Tibial nerve (tissue), 4 donors: ENCODE measurements at places on chromosomes 11 and 22.
A peak's percentile ranks its signal among the peaks of the same experiment; 100 is the strongest.

- H3K36me3 ChIP-seq, result peaks cover 23% of the 10 kb centered on the region
- H3K4me3 ChIP-seq, result no peak overlapping the region
- no peaks in the 10 kb centered on the region for H3K27me3 ChIP-seq
- H3K27ac ChIP-seq, result peak overlapping the region; percentile 32
- no peak for DNase-seq
- no peaks in the 10 kb centered on the region for H3K4me1 ChIP-seq
Observed at GRCh38 chr11:47137476-47137875, 39.2 kb downstream of the ARFGAP2 start.

DNA sequence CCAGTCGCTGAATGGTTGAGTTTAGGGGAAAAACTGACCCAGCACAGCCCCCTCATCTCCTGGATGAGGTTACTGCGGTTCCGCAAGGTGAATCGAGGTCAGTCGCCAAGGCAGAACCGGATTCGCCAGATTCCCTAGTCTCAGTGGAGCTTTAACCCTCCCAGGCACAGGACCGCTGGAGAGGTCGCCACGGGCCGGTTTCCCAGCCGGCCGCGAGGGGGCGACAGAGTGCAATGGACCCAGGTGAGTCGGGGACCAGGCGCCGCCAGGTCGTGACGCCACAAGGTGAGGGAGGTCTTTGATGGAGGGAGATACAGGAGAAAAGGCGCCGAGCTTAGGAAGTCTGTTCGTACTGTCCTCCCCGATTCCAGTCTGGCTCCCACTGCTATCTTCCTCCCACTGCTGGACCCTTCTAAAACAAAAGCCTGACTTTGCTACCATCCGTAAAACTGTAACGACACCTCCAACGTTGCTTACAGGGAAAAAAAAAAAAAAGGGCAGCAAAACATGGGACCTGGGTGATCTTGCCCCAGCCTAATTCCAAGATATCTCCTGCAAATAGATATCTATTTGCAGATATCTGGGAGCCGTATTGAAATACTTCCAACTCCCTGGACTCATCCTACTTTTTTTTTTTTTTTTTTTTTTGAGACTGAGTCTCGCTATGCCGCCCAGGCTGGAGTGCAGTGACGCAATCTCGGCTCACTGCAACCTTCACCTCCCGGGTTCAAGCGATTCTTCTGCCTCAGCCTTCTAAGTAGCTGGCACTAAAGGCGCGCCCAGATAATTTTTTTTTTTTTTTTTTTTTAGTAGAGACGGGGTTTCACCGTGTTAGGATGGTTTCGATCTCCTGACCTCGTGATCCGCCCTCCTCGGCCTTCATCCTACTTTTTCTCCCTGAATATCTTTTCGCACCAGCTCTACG, 1.4 kb upstream of the GGA1 start:
- peak overlapping the region; percentile 85 for H3K4me3 ChIP-seq
- DNase-seq, result peak; percentile 78
- peak overlapping the region; percentile 98 for H3K27ac ChIP-seq

DNA sequence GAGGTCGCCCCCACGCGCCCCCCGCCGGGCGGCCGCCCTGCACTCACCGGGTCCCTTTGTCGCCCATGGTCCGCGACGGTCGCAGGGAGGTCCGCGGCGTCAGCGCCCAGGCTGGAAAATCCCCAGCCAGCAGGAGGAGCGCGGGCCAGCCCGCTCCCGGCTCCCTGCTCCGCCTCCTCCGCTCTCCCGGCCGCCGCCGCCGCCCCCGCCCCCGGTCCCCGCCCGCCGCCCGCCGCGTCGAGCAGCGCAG, at the start of gene ARRB1:
TSS of gene ARRB1 (minus strand) at position 121 of the 250 bp plus-strand sequence. CDS start at position 67, 54 bp downstream.
- H3K4me3 ChIP-seq, result peak within 1 kb of the TSS; percentile 62
- H3K27ac ChIP-seq, result peak within 1 kb of the TSS; percentile 91
- H3K27me3 ChIP-seq, result no peaks in the 10 kb centered on the region

DNA sequence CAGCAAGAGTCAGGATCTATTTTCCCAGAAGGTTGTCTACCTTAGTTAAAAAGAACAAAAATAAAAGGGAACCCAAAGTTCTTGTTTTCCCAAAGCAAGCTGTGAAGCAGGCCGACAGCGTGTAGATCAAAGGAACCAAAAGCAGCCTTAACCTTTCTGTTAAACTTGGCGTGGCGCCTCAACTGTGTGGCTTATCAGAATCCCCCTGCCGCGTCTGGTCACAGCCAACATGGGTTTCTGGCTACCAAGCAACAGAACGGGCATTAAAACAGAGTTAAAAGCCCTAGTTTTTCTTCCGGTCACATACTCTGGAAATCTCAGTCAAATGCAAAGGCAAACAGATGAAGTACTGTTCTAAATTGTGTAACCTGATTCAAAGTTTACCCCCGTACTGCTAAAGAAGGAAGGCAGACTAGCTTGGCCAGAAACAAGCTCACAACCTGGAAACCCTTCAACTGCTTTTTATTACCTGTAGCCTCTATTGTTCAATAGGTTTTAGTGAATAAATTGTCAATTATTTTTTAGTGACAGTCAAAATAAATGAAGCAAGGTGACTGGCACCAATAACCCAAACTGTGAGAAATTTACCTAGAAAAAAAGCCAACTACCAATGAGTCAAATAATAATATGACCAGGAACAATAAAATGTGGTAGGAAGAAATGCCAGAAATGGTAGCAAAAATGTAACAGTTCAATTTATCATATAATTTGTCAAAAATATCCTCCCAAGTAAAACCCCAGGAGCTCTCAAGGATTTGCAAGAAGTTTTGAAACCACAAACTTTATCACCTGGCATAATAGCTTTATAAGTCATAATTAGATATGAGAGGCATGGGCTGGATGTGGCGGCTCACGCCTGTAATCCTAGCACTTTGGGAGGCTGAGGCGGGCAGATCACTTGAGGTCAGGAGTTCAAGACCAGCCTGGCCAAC, 21.4 kb downstream of the CHKA start:
- H3K27ac ChIP-seq, result peak overlapping the region; percentile 14
- DNase-seq, result no peak
- peaks cover 11% of the 10 kb centered on the region for H3K4me1 ChIP-seq
- no peak overlapping the region for H3K4me3 ChIP-seq
- H3K36me3 ChIP-seq, result no peaks in the 10 kb centered on the region

- H3K4me1 ChIP-seq, result peaks cover 16% of the 10 kb centered on the region
- peaks cover 17% of the 10 kb centered on the region for H3K36me3 ChIP-seq
- DNase-seq, result no peak
- H3K27me3 ChIP-seq, result no peaks in the 10 kb centered on the region
- H3K4me3 ChIP-seq, result peak overlapping the region; percentile 89
- H3K27ac ChIP-seq, result peak overlapping the region; percentile 97
Observed at GRCh38 chr11:6472934-6473333, 807 bp downstream of the TRIM3 start.

DNA sequence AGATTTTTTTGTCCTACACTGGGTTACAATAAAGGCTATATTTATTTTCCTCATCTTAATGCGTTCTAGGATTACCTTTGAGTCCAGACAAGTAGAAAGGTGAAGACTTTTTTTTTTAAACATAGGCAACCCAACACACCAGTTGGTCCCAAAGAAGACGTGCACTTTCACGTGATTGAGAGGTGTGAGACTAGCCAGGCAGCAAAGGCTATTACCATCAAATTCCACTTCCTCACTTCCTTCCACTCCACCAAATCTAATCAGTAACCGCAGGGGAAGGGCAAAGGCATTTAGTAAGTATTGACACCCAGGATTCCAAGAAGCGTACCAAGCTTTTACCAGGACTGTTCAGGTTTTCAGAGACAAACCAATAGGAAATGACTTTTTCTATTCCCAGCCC, 109.3 kb downstream of the APIP start:
- H3K36me3 ChIP-seq, result no peaks in the 10 kb centered on the region
- no peak for DNase-seq
- no peaks in the 10 kb centered on the region for H3K27me3 ChIP-seq

- H3K27me3 ChIP-seq, result no peaks in the 10 kb centered on the region
- no peak overlapping the region for H3K27ac ChIP-seq
- no peaks in the 10 kb centered on the region for H3K4me1 ChIP-seq
- H3K4me3 ChIP-seq, result no peak overlapping the region
- DNase-seq, result no peak
Observed at GRCh38 chr11:128929991-128930390, 12.7 kb downstream of the TP53AIP1 start.

GRCh38 chr22:38733329-38733723, 22.5 kb downstream of the SUN2 start:
- no peak overlapping the region for H3K4me3 ChIP-seq
- peaks cover 10% of the 10 kb centered on the region for H3K4me1 ChIP-seq
- DNase-seq, result peak; percentile 55
- H3K27me3 ChIP-seq, result no peaks in the 10 kb centered on the region
- peak overlapping the region; percentile 9 for H3K27ac ChIP-seq

DNA sequence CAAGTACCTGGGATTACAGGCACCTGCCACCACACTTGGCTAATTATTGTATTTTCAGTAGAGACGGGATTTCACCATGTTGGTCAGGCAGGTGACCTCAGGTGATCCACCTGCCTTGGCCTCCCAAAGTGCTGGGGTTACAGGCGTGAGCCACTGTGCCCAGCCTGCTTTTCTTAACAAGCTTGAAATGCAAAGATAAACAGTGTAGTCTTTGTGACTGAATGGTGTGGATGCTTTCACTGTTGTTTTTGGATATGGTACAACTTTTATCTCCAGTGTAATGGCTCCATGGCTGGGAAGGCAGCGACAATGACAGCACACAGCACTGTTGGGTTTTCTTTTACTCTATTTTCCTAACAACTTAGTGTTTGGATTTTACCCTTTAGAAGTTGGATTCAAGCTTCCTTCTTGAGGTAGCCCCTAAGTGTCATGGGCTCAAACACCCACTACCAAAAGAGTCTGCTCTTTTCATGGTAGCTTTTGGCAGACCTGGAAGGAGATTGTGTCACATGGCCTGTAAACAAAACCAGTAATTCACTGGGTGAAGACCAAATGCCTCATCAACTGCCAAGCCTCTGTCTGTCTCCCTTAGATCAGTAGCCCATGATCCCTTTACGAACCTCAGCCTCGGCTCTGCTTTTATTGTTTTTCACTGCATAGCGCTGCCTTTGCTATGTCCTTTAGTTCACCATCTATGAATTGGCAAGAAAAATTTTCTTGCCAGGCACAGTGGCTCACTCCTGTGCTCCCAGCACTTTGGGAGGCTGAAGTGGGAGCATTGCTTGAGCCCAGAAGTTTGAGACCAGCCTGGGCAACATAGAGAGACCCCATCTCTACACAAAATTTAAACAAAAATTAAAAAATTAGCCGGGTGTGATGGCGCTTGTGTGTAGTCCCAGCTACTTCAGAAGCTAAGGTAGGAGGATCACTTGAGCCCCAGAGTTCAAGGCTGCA, 6.4 kb downstream of the VPS51 start:
- no peaks in the 10 kb centered on the region for H3K4me1 ChIP-seq
- H3K27ac ChIP-seq, result no peak overlapping the region
- DNase-seq, result no peak
- H3K27me3 ChIP-seq, result no peaks in the 10 kb centered on the region

- peaks cover 6% of the 10 kb centered on the region for H3K4me1 ChIP-seq
- no peaks in the 10 kb centered on the region for H3K27me3 ChIP-seq
- no peak overlapping the region for H3K27ac ChIP-seq
- H3K36me3 ChIP-seq, result no peaks in the 10 kb centered on the region
- DNase-seq, result no peak
Observed at GRCh38 chr22:21563912-21564311, 3.6 kb upstream of the UBE2L3 start.

DNA sequence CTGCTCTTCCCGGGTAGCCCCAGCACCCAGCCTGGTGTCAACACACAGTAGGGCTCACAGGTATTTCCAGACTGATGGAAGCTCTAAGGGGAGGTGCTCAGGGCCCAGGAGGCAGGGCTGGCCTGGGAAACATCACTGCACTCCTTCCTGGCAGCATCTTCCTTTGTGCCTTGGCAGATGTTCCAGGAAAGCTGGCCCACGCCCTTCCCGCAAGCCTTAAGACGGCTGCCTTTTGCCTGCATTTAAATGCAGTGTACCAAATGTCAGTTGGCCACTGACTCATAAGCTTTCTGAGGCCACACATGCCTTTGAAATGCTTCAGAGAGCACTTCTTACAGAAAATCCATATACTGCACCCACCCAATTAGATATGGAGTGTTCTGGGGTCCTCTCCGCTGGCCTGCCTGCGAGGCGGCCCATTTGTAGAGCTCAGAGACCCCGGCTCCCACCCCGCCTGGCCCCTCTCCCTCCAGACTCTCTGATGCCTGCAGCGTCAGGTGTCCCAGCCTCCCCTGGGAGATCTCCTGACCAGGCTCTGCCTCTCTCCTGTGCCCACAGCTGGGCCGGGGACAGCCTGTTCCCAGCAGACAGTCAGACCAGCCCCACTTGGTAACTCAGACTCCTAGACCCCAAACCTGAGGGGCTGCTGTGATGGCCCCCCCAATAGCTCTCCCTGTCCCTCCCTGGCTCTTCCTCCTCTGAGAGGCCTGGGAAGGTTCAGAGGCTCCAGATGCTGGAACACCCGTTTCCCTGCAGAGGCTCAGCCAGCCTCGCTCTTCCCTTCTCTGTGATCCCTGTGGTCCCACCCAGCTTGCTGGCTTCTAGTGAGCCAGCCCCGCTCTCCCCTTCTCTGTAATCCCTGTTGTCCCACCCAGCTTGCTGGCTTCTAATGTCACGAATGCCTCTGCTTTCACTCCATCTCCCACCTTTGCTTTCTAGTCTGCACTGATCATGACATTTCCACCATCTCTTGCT, 47.6 kb upstream of the THY1 start:
- H3K27me3 ChIP-seq, result no peaks in the 10 kb centered on the region
- H3K36me3 ChIP-seq, result no peaks in the 10 kb centered on the region
- DNase-seq, result no peak
- H3K27ac ChIP-seq, result no peak overlapping the region

GRCh38 chr22:50118129-50118528, 28.3 kb downstream of the MOV10L1 start:
- H3K4me1 ChIP-seq, result no peaks in the 10 kb centered on the region
- H3K27me3 ChIP-seq, result peaks cover 8% of the 10 kb centered on the region
- no peak for DNase-seq
- H3K36me3 ChIP-seq, result no peaks in the 10 kb centered on the region

- no peak overlapping the region for H3K27ac ChIP-seq
- peaks cover 40% of the 10 kb centered on the region for H3K4me1 ChIP-seq
- no peak for DNase-seq
- no peak overlapping the region for H3K4me3 ChIP-seq
- no peaks in the 10 kb centered on the region for H3K36me3 ChIP-seq
Observed at GRCh38 chr22:29383740-29384139, 4.6 kb downstream of the AP1B1 start.

GRCh38 chr11:12118949-12119348, 8.6 kb downstream of the MICAL2 start:
- no peaks in the 10 kb centered on the region for H3K27me3 ChIP-seq
- no peak overlapping the region for H3K4me3 ChIP-seq
- H3K4me1 ChIP-seq, result peaks cover 47% of the 10 kb centered on the region
- H3K36me3 ChIP-seq, result no peaks in the 10 kb centered on the region
- no peak for DNase-seq
- H3K27ac ChIP-seq, result no peak overlapping the region

- no peak for DNase-seq
- peak overlapping the region; percentile 99 for H3K27ac ChIP-seq
- no peaks in the 10 kb centered on the region for H3K27me3 ChIP-seq
- H3K4me1 ChIP-seq, result peaks cover 98% of the 10 kb centered on the region
Observed at GRCh38 chr11:2385156-2386151, 8.3 kb downstream of the CD81 start.

DNA sequence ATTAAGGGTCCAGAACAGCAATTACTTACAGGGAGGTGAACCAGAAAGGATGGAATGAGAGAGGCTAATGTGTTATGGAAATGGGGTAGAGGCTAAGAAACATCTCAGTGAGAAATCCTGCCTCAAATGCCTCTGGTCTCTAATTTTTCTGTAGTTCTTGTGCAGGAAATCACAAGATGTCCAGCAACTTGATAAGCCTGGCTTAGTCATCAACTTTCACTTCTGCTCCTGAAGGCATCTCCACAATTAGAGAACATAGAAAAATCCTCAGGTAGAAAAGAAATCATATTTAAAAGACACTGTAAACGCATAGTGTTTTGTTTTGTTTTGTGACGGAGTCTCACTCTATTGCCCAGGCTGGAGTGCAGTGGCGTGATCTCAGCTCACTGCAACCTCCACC, 18.7 kb downstream of the MRGPRX4 start:
- no peaks in the 10 kb centered on the region for H3K4me1 ChIP-seq
- H3K36me3 ChIP-seq, result no peaks in the 10 kb centered on the region
- DNase-seq, result no peak
- H3K27ac ChIP-seq, result no peak overlapping the region
